Activated naive CD8-positive, alpha-beta T cell treated with anti-CD3 and anti-CD28 coated beads, Interleukin-2, amount 50 U/mL, for 16 hours (primary cell): ENCODE measurements at places on chromosomes 11 and 22.

- no peak for DNase-seq
Observed at GRCh38 chr11:86039094-86039493, 29.8 kb downstream of the PICALM start.

GRCh38 chr11:65918211-65919140, at the start of gene C11orf68:
C11orf68 (minus strand) TSS chr11:65919062; CDS start chr11:65919031, 31 bp downstream.
- DNase-seq = no peak

DNA sequence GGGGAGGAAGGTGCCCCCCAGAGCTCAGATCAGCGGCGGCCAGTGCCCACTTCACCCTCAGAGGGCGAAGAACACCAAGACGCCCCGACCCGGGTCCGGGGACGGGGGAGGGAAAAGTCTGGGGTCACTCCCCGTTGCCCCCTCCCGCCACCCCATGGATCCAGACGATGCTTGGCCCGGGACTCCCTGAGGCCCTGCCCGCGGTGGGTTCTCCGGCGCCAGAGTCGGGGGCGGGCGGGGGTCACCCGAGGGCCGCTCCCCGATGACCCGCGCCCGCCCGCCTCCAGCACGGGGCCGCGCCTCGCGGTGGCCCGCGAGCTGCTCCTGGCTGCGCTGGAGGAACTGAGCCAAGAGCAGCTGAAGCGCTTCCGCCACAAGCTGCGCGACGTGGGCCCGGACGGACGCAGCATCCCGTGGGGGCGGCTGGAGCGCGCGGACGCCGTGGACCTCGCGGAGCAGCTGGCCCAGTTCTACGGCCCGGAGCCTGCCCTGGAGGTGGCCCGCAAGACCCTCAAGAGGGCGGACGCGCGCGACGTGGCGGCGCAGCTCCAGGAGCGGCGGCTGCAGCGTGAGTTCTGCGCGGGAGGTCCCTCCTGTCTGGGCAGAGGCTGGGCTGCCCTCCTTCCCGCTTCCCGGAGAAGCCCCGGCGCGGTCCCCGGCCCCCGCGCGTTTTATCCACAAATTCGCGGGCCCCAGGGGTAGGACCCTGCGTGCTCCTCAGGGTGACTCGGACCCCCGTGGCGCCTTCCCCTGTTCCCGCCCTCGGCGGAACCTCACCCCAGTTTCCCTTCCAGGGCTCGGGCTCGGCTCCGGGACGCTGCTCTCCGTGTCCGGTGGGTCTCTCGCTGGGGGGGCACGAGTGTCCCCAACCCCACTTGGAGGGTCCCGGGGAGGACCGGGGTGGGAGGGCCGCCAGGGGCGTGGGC, 1.1 kb downstream of the NLRP6 start:
- no peak for DNase-seq

DNA sequence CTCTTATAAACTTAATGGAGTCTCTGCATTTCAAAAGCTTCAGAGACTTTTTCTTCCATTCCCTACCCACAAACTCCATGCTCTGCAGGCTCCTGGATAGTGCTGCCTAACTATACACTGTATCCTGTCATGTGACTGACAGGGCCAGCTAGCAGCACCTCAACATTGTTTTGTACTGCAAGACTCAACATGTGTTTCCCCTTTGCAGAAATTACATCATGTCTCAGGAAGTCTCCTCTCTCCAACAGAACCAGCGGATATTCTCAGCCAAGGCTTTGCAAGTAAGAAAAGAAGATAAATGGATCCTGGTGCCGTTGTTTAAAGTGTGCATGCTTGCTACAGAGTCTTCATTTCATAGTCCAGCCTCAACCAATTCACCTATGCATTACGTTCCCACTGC, 164.0 kb upstream of the UBASH3B start:
- DNase-seq = no peak

DNA sequence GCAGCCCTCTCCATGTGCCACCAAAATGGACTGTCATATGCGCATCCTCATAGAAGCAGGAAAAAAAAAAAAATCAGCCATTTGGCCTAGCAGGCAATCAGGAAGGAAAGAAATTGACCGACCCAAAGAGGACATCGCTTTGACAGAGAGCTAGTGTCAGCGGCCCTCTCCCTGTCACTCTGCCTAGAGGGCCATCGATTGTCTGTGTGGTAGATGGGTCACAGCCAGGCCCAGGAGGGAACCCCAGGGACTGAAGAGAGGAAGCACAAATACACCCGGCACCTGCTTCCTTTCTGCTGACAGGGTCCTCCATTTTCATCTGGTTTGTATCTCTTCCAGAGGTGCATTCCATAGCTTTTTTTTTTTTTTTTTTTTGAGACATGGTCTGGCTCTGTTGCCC, 21.8 kb downstream of the VPS37C start:
- DNase-seq = no peak

- no peak for DNase-seq
Observed at GRCh38 chr22:30045494-30045887, 34.8 kb upstream of the HORMAD2 start.

DNA sequence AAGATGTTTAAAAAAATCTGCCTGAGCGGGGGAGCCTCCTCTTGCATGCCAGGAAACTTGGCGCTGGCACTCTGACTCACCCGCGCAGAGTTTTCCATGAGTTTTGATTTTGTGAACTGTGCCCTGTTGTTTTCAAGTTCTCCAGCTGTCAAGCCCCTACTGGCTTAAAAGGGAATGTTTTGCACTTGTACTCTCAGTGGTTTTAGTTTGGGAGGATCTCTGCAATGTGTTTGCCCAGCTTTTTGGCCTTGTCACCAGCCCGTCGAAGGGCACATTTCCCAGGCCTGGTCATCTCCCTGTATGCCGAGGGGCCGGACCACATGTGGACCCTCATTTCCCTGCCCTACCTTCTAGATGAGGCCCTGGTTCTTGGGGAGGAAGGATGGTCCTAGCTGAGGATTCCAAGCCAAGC, 12.2 kb downstream of the MRGPRF start:
- no peak for DNase-seq

DNA sequence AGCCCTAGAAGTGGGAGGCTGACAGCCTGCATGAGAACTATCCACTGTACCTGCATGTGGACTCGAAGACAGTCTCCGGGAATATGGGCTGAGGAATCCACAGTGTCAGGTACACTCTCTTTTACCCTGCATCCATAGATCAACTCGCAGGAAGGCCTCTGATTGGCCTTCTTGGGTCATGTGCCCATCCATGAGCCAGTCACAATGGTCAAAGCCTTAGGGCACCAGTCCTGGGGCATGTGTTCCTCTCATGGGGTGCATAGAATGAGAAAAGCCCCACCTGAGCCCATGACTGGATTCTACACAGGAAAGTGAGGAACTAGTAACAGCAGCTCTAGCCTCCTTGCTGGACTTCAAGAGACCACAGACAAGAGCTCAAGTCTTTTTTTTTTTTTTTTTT, 10.6 kb downstream of the ART1 start:
- DNase-seq = no peak

DNA sequence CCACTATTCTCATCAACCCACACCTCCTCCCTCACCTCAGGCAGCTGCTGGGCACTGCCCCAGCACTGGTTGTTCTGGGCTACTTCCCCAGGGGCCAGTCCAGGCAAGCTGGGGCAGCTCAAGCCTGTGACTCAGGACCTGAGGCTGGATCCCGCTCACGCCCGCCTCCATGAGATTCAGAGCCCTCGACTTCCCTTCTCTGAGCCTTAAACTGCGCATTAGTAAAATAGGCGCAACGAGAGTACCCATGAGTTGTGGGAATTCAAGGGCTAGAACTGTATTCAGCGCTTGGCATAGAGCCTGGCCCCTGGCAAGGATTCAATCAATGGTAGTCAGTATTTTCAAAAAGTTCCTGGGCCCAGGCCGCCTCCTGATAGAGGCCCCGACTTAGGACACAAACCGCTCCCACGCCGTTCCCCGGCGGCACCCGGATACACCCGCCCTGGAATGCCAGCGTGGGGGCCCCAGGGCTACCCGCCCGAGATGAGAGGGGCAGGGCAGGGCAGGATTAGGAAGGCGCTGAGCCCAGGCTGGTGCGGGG, 723 bp upstream of the CD82 start:
- DNase-seq = no peak

- DNase-seq = no peak
Observed at GRCh38 chr22:46036558-46037408, 59.8 kb upstream of the WNT7B start.

DNA sequence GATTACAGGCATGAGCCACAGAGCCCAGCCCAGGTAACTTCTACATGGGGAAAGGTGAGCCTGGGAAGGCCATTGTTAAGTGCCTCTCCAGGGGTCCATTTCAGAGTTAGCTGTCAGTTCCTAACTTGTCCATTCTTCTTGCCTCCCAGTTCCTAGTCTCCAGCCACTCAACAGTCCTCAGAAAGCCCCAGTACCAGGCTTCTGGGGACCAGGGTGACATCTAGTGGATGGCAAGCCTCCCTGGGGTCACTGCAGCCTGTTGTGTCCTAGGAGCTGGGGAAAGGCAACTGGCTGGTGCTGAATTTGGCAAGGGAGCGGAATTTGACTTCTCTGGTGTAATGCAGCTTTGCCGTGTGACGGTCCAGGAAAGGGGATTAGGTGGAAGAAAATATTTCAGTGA, 2.1 kb downstream of the LGALS12 start:
- DNase-seq = no peak

- DNase-seq = no peak
Observed at GRCh38 chr22:31753005-31753633, 700 bp upstream of the DEPDC5 start.

- DNase-seq = no peak
Observed at GRCh38 chr11:60261014-60261413, 18.1 kb upstream of the MS4A4E start.

GRCh38 chr22:35523167-35523947, 17.3 kb upstream of the RASD2 start:
- DNase-seq = no peak

GRCh38 chr11:79592824-79593223, 152.0 kb upstream of the TENM4 start:
- DNase-seq = no peak

GRCh38 chr11:61616434-61616833, 35.6 kb upstream of the SYT7 start:
- DNase-seq = no peak

DNA sequence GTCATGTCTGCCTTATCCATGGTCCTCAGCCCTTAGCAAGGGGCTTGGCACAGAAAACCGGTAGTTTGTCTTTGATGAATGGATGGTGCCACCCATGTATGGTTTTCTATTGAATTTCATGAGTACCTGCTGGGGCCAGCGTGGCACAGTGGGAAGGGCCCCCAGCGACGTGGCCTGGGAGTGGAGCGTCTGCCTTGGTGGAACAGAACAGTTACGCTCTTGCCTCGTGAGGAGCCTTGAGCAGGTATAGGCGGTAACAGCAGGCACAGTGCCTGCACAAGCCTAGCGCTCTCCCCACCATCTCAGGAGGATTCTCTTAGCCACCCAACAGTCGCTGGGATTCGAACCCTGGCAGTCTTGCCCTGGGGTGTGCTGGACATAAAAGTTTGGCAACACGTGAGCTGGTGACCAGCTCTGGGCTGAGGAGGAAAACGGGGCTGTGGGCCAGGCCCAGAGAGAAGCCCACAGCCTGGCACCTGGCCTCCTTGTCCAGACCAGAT, 3.0 kb upstream of the SSH3 start:
- DNase-seq = no peak

- no peak for DNase-seq
Observed at GRCh38 chr11:70716986-70717775, 318.9 kb downstream of the CTTN start.

DNA sequence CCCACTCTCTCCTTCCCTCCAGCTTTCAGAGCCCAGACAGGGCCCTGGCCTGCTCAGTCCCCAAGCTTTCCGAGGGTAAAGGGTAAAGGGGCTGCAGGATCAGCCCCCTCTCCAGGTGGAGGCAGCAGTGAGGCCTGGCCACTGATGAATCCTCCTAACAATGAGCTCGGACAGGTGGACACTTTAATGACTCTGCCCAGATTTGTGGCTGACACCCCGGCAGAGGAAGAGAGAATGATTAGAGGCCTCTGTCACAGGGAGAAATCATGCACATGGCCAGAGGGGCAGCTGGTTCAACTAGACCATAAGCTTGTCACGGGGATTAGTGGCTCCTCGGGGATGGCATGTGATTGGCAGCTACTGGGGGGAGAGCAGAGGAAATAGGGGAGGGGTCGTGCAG, 587.5 kb upstream of the B3GAT1 start:
- no peak for DNase-seq

- peak; percentile 80 for DNase-seq
Observed at GRCh38 chr11:44568658-44569473, 3.4 kb downstream of the CD82 start.

GRCh38 chr11:67492801-67493547, 10.1 kb downstream of the AIP start:
- DNase-seq = no peak

DNA sequence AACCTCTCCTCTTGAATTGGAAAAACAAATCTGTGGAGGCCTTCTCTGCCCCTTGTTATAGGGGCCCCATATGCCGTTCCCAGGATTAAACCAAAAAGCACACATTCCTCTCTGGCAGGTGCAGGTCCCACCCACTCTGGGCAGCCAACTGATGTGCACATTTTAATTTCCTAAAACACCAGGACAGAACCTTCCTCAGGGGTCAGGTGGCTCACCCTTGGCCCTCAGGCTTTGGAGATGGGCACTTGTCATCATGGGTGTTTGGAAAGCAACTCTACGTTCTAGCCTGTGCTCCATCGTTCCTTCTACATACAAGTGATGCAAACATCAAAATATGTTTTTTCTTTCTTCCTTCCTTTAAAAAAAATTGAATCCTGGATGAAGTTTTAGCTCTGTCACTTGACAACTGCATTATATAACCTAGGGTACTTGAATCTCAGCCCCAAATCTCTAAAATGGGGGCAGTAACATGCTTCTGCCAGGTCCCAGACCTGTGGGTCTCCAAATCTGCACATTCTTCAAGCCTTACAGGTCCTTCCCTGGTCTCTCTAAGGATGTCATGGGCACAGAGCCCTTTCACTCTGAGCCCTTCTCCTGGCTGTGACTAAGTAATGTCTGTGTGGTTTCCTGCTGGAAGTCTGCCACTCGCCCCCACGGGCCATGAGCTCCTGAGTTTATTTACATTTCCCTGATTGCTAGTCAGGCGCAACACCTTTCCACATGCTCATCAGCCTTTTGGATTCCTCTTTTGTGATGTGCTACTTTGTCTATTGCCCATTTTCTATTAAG, 43.8 kb downstream of the KCNQ1OT1 start:
- no peak for DNase-seq

GRCh38 chr11:110097459-110098012, 4.3 kb downstream of the ZC3H12C start:
- no peak for DNase-seq
